ENCODE measurements at places on chromosomes 3 and 15. TPM values are rescaled to one million over a fixed set of nuclear protein-coding genes. Genes with fewer than 3 reads are reported as not detected.

The DPH3 gene
- 14.5 TPM for total RNA-seq

The FBXO40 gene
- under 0.01 TPM for total RNA-seq

The SLC6A11 gene
- 35.2 TPM for total RNA-seq

The B3GALNT1 gene
- total RNA-seq = 110 TPM

The SPTSSB gene
- 3.0 TPM for total RNA-seq

The TMC3 gene
- 0.25 TPM for total RNA-seq

The ZNF80 gene
- not detected for total RNA-seq

The PDE8A gene
- total RNA-seq = 10.3 TPM

All from temporal lobe (tissue), 4 donors.